Right atrium auricular region (tissue), 2 donors: ENCODE measurements at places on chromosomes 6 and 20. TPM values are rescaled to one million over a fixed set of nuclear protein-coding genes. Genes with fewer than 3 reads are reported as not detected.

- H3K27me3 ChIP-seq, result no peaks in the 10 kb centered on the region
- DNase-seq, result no peak
- no peak overlapping the region for H3K4me3 ChIP-seq
- peaks cover 24% of the 10 kb centered on the region for H3K4me1 ChIP-seq
- no peak overlapping the region for H3K27ac ChIP-seq
Measured at GRCh38 chr6:34929241-34929978, 40.4 kb downstream of the ANKS1A start.

DNA sequence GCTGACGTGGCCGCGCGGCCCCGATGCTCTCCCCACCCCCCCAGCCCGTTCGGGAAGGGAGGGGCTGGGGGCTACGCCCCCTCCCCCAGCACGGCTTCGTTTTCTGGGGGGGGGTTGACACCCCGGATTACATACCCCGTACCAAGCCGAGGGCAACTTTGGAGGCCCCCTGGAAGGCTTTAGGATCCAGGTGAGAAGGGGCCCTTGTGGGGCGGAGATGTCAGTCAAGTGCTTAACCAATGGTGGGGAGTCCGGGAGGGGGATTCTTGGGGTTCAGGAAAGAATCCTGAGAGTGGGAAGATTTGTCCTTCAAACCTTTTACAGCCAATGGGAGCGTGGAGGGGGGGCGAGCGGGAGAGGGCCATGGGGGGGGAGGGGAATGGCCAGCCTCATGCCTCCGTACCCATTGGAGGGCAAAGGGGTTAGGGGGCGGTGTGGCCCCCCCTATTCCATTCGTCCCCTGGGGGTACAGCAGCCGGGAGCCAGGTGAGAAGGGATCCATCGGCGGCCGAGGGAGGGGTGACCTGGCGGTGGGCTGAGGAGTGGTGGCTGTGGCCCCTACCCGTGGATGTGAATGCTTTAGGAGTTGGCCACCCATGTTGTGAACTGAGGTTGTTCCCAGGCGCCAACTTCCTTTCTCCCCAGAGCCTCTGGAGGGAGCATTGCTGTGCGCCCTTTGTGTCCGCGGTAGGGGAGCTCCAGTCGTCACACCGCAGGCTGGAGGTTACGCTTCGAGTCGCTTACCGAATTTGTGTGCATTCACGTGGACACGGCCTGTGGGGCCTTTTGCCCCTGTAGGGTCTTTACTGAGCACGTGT, 682 bp downstream of the BRD2 start:
- H3K36me3 ChIP-seq, result peaks cover 18% of the 10 kb centered on the region
- peaks cover 21% of the 10 kb centered on the region for H3K4me1 ChIP-seq
- DNase-seq, result no peak
- H3K27ac ChIP-seq, result peak overlapping the region; percentile 100

DNA sequence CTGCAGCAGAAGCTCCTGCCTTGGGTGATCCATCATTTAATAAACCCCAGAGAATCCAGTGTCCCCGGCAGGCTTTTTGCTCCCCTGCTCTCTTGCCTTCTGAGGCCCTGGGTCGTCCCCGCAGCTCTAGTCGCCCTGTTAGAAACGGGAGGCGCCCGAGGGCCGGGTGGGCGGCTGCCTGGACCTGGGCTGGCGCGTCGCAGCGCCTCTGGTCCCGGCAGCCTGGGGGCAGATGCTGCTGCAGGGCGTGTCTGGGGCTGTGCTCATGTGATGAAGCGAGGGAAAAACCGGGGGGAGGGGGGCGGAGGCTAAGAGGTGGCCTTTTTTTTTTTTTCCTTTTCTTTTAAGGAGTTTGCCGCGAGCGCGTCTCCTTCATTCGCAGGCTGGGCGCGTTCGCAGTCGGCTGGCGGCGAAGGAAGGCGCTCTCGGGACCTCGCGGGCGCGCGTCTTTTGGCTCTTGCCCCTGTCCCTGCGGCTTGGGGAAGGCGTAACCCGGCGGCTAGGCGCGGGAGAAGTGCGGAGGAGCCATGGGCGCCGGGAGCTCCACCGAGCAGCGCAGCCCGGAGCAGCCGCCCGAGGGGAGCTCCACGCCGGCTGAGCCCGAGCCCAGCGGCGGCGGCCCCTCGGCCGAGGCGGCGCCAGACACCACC, 394 bp downstream of the AKAP12 start:
- peak; percentile 83 for DNase-seq
- no peaks in the 10 kb centered on the region for H3K36me3 ChIP-seq
- no peaks in the 10 kb centered on the region for H3K4me1 ChIP-seq
- peak overlapping the region; percentile 80 for H3K4me3 ChIP-seq
- H3K27ac ChIP-seq, result peak overlapping the region; percentile 85
- no peaks in the 10 kb centered on the region for H3K27me3 ChIP-seq

- H3K4me3 ChIP-seq, result no peak overlapping the region
- no peaks in the 10 kb centered on the region for H3K4me1 ChIP-seq
- H3K27me3 ChIP-seq, result no peaks in the 10 kb centered on the region
Measured at GRCh38 chr20:46357030-46357514, 48.8 kb upstream of the CDH22 start.

DNA sequence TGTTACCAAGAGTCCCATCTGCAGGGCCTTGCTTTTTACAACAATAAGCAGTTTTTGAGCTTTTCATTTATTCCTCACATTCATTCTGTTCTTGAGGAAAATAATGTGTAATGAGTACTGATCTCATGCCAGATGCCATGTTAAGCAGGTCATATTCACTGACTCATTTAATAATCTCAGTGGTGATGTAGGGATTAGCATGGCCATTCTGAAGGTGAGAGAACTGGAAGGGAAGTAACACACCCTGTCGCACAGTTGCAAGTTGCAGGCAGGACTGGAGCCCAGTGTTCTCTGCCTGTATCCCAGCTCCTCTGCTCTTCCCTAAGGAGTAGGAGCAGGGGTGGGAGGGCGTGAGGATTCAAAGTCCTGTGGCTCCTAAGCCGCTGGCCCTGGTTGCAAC, 5.6 kb downstream of the PCIF1 start:
- H3K4me1 ChIP-seq, result no peaks in the 10 kb centered on the region
- no peaks in the 10 kb centered on the region for H3K27me3 ChIP-seq
- H3K4me3 ChIP-seq, result no peak overlapping the region
- H3K36me3 ChIP-seq, result peaks cover 84% of the 10 kb centered on the region
- no peak for DNase-seq

The PTCHD4 gene
- 0.51 TPM for total RNA-seq

DNA sequence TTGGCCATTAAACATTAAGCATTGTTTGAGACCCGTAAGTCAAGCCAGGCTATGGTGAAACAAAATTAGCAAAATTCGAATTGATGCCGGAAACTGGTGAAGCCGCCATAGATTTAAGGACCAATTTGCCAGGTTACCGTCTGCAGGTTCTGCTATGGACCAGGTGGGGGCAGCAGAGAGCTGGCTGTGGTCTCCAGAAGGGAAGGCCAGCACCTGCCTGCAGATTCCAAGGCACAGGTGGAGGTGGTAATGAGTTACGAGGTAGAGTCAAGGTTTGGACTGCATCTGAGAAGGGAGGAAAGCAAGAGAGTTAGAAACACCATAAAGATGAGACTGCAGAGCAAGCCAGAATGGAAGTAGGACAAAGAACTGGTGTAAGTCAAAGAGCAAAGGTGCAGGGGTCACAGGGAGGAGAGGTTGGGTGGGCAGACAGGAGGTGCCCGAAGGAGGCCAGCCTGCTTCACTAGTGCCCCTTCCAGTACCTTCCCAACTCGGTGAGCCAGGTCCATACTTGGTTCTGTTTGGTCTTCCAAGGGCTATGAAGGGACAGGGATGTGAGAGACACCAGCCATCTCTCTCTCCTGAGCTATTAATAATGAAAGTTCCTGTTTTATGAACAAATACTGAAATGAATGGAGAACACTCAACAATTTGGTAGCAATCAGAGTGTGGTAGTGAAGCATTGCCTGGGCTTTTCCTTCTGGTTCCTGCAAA, 131.6 kb upstream of the ESR1 start:
- H3K27me3 ChIP-seq, result no peaks in the 10 kb centered on the region
- H3K27ac ChIP-seq, result no peak overlapping the region
- no peak for DNase-seq
- H3K4me3 ChIP-seq, result no peak overlapping the region

The NMBR gene
- not detected for total RNA-seq

DNA sequence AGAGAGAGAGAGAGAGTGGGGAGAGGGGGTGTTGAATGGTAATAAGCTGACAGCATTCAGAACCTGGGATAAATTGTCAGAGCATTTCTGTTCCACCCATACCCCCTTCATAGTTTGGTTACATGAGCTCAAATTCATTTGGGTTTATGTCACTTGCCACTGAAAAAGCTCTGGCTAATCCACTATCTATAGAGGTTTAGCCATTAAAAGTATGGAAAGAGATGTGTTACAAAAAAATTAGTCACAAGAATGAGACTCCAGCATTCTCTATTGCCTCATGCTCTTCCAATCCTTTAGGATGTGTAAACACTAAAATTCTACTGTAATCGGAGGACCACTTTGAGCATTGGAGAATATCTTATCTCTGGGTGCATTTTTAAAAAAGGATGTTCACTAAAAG, 297.6 kb upstream of the TCF21 start:
- no peak overlapping the region for H3K27ac ChIP-seq
- H3K4me1 ChIP-seq, result no peaks in the 10 kb centered on the region
- H3K36me3 ChIP-seq, result no peaks in the 10 kb centered on the region
- H3K4me3 ChIP-seq, result no peak overlapping the region
- DNase-seq, result no peak

- H3K27me3 ChIP-seq, result no peaks in the 10 kb centered on the region
- H3K27ac ChIP-seq, result no peak overlapping the region
- peak; percentile 68 for DNase-seq
- H3K36me3 ChIP-seq, result no peaks in the 10 kb centered on the region
- H3K4me1 ChIP-seq, result peaks cover 49% of the 10 kb centered on the region
Measured at GRCh38 chr6:3795836-3796718, 44.6 kb upstream of the PXDC1 start.

DNA sequence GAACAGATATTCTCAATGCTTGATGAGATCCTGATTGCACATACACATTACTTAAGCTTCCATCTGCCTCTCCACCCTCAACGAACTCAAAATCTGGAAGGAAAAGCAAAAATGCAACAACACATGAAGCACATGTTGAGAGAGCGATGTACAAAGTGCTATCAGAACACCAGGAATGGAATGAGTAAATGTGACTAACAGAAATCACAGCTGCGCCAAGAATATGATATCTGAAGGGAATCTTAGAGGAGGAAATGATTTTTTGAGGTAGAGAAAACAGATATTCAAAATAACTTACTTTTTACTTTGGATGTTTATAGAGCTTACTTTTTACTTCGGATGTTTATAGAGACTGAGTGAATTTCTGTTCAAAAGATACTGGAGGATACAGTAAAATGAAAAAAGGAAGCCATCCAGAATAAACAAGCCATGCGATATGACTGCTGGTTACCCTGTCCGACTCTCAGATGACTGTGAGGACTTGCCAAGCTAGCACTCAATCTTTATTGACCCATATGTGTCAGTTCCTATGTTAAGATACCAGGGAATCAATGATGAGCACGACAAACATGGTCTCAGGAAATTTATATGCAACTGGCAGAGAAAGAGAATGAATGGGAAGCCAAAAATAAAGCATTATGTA, 102.0 kb downstream of the SMLR1 start:
- no peak for DNase-seq
- H3K36me3 ChIP-seq, result no peaks in the 10 kb centered on the region
- no peak overlapping the region for H3K4me3 ChIP-seq
- peaks cover 15% of the 10 kb centered on the region for H3K4me1 ChIP-seq

DNA sequence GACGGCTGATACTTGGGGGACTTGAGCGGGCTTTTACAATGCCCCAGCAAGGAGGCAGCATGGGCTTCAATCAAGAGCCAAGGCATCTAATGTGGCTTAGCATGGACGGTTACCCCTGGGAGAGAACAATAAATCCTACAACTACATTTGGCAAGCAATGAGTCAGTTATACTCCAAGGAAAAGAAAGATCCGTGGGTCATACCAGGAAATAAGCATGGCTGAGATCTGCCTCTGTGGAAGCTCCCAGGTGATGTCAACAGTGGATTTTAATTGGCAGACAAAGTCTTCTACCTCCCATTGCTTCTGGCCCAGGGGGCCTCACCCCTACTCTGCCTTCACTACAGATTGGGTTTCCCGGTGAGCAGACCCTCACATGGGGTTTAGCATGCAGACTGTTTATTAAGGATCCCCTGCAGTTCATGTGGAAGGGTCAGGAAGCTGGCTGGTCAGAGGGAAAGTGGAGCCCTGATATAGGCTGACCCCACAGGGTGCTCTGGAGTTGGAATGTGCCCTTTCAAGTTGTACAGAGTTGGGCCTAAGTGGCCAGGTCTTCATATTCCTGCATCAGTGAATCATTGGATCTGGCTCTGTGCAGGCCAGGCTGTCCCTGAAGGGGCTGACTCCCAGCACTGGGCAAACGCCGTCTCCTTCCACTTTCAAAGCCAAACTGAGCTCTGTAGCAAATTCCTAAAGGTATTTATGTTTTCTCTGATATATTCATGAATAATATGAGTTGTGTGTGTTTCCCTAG, 91.3 kb upstream of the GGTLC1 start:
- no peaks in the 10 kb centered on the region for H3K36me3 ChIP-seq
- H3K27me3 ChIP-seq, result no peaks in the 10 kb centered on the region
- no peak overlapping the region for H3K27ac ChIP-seq
- H3K4me1 ChIP-seq, result no peaks in the 10 kb centered on the region

DNA sequence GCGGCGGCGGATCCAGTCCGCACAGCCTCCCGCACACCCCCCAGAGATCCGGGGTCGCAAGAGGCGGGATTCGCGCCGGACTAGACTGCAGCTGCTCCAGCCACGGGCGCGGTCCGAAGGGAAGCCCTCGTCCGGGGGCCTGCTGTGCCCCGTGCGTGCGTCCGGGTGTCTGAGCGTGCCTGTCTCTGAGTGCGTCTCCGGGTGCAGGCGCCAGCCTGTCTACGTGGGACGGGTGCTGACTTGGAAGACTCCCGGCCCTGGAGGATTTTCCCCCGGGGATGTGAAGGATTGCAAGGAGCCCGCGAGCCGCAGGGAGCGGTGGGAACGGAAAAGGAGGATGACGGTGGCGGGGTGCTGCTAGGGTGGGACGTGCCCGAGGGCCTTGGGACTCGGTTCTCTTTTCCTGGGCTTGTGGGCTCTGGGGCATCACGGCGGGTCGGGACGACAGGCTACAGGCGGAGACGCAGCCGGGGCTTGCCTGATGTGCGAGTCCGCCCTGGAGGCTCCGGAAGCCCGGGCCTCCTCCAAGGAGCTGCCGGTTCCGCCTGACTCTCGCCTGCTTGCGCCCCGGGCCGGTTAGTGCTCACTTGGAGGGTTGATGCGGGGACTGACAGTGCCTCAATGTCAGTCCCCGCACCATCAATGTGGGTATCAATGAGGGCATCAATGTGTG, 5.7 kb downstream of the MAFB start:
- no peaks in the 10 kb centered on the region for H3K36me3 ChIP-seq
- peaks cover 45% of the 10 kb centered on the region for H3K4me1 ChIP-seq
- DNase-seq, result peak; percentile 79
